Hematopoietic multipotent progenitor cell treated with erythropoietin and hydrocortisone succinate and interleukin-3 and kit ligand, for 17 days (in vitro differentiated cells): ENCODE measurements at places on chromosomes 6 and 20.

- DNase-seq: no peak
Measured at GRCh38 chr20:44188752-44189151, 1.8 kb upstream of the JPH2 start.

DNA sequence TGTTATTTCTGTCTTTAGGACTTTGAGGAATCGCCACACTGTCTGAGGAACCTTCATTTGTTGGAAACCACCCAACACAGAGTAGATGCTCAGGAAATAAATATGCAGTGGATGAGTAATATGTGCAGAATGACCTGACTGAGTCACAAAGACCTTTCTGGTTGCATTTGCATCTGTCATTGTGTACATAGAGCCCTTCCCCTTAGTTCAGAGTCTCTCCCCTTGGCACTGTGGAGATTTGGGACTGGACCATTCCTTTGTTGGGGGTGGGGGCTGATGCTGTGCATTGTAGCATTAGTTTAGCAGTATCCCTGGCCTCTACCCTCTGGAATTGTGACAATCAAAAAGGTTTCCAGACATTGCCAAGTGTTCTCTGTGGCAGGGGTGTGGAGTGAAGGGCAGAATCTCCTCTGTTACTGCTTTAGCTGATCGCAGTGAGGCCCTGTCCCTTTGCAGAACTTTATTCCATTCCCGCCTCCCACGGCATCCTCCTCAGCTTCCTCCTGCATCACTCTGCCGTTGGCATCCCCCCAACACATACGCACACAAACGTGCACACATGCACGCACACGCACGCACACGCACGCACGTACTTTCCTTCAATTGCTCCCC is 64.5 kb downstream of the EYA2 start:
- DNase-seq: no peak

- no peak for DNase-seq
Measured at GRCh38 chr6:99495466-99495865, 19.8 kb downstream of the USP45 start.

DNA sequence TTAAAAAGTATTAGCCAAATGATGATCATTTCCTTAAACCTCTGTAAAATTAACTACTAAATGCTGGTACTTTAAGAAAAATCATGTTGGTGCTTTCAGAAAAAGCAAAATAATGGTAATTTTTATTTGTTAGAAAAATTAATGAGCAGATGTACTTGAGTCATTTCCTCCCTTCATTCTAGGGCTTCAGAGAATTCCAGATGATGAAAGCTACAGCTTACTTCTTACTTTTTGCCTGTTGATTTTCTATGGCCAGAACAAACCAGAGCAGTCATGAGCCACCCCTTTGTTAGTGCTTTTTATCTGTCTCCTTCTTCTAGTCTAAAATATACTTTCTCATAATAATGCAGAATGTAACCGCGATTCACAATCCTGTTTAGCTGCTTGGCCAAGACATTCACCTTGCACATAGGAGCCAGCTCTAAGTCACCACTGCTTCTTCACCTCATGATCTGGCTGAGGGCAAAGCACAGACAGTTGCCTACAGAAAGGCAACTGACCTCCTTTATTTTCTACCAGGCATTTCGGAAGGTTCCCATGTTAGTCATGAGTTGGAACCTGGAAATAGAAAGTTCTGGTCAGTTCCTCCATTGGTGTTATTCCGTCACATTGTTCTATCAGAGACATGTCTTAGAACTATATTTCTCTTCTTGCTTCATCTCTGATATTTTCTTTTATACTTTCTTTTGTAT is 43.5 kb upstream of the TINAG start:
- no peak for DNase-seq

DNA sequence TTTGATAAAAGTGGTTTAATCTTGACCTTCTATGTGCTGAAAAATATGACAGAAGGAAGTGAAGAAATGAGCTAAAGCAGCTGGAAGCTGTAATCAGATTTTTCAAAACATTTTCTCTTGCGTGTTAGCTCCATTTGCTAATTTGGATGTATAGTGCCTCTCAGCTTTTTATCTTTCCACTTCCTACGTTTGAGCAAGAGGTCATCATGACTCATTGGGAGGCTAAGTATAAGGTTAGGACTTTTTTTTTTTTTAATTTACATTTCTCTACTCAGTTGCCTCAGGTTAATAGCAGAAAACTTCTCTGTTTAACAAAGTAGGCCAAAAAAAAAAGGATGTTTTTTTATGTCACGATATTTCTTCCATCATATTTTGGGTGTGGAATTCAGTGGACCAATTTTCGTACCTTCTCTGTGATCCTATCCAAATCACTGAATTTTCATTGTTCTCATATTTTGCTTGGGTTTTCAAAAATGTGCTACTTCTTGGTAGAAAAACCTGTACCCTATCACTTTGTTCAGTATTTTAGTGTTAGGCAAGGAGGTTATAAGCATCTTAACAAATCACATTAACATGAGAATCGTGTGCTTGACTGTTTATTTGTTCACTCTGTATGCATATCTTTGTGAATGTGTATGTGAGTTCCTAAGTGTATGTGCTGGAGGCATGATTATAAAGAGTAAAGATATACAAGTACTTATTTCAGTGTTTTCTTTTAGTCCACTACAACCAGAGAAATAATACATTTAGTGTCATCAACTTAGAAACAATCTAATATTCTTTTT is 1028.3 kb upstream of the EYS start:
- DNase-seq: no peak

GRCh38 chr20:51411870-51412269 is 130.6 kb downstream of the NFATC2 start:
- peak; percentile 9 for DNase-seq

DNA sequence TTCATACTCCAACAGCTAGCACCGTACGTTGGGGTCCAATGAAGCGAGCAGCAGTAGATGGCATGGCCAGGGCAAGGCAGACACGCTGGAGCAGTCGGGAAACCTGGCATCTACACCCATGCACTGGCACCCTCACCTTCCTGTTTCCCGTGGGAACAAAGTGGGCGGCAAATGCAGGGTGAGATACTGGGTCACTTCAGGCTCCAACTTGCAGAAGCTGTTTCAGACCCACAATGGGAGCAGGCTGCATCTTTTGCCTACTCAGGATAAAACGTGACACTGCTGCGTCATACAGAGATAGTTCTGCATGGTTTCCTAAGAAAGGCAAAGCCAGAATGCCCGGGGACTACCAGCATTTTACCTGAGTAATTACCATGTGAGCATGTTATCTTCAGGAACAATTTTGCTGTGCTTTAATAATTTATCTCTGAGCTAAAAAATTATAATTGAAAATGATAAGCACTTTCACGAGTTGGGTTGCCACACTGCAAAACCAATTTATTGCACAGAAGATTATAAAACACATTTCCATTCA is 10.9 kb upstream of the CD93 start:
- DNase-seq: no peak

DNA sequence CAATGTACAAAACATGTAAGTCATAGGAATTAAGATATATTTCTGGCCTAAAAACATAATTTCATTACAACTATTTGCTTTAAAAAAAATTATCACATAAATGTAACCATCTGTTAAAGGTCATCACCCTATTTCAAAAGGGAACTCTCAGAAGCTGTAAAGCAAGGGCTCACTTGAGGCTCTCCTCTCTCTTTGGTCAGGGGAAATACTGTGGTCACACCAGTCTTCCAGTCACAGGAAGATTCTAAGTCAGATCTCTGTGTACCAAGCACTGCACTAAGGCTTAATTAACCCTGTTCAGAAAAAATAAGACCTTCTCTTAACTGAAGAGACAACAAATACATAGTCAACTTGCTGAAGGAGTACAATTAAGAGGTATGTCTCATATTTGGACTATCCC is 75.6 kb downstream of the MMS22L start:
- no peak for DNase-seq

GRCh38 chr6:132933090-132933489 is 118.7 kb downstream of the RPS12 start:
- no peak for DNase-seq

- DNase-seq: no peak
Measured at GRCh38 chr20:17889226-17889625, 79.4 kb downstream of the SNX5 start.

DNA sequence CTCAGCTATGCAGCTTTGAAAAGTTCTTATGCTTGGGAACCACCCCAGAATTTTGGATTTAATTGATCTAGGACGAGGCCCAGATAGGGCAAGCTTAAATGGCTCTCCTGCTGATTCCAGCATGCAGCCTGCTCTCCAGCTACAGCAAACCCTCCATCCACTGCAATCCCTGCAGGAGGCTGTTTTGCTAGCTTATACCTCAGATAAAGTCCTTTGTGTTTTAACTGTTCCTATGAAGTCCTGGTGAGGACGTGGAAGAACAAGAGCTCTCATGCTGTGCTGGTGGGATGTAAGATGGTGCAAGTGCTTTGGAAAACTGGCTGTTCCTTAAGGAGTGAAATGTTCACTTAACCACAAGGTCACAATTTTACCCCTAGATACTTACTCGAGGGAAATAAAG is 25.5 kb upstream of the NXT1 start:
- DNase-seq: no peak

- DNase-seq: no peak
Measured at GRCh38 chr20:2206957-2207769, 88.6 kb upstream of the TGM3 start.

DNA sequence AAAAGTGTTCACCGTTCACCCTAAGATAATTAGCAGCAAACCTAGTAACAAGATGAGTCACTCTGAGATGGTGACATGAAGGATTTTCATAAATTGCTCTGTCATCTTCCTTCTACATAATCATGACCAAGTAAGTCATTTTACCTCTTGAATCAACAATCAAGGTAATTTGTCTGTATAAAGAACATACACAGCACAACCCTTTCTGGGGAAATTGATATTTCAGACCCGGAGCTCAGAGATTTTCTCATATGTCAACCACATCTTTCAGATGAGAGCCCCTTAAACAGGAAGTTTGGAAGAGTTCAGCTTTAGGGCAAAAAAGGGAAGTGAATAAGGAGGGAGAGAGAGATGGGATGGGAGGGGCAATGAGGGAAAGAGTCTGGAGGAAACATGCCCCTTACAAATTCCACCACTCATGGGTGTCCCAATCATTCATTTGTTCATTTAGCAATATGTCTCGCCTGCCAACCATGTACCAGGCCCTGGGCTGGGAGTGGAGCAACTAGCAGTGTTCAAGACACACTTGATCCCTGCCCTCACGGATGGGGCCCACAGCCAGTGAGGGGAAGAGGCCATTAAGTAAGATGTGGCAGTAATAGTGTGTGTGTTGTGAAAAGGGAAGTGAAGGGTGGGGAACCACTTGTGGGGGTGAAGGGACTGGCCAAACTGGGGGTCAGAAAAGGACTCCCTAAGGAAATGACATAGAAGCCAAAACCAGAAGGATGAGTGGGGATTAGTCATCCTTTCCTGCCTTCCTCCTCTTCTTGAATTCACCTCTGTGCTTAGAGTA is 190.9 kb downstream of the MAFB start:
- no peak for DNase-seq

DNA sequence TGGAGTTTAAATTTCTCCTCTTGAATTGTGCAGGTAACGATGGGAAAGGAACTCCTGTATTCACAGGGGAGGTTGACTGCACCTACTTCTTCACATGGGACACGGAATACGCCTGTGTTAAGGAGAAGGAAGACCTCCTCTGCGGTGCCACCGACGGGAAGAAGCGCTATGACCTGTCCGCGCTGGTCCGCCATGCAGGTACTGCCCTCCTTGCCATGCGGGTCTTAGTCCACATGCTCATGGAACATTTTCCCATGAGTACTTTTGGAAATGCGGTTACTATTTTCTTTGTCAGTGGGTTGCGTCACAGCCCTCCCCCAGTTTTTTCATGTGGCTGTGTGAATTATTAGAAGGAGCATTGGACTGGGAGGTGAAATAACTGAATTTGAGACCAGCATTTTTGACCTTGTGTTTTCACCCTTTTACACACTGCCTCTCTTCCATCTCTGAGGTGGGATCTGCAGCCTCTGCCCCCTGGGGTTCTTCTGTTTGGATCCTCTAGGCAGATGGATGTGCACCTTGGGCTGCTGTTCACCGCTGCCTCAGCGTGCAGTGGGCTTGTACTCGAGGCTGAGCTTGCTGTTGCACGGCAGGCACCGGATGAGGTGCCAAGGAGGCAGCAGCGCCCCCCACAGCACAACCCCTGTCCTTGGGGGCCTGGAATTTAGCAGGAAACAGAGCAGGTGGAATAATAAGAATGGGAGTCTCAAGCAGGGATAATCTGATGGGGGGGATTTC is 71.8 kb downstream of the IGF2R start:
- no peak for DNase-seq

DNA sequence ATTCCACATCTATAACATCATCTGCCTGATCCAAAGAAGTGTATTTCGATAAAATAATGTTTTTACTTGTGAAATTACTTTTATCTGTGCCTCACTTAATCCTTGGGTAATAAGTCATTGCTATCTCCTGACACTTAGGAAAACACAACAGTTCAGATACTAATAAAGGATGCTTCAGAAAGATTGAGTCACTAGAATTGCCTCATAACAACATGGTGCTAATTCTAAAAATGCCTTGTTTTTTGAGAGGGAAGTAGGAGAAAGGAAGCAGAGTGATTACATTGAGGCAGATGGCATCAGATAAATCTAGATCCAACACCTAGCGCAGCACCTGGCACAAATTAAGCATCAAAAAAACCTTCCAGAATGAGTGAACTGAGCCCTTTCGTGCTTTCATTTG is 69.0 kb downstream of the NCOA7 start:
- no peak for DNase-seq

- no peak for DNase-seq
Measured at GRCh38 chr6:167300902-167301777, 10.0 kb downstream of the UNC93A start.

- DNase-seq: no peak
Measured at GRCh38 chr20:61053889-61054288, 198.2 kb upstream of the CDH4 start.

DNA sequence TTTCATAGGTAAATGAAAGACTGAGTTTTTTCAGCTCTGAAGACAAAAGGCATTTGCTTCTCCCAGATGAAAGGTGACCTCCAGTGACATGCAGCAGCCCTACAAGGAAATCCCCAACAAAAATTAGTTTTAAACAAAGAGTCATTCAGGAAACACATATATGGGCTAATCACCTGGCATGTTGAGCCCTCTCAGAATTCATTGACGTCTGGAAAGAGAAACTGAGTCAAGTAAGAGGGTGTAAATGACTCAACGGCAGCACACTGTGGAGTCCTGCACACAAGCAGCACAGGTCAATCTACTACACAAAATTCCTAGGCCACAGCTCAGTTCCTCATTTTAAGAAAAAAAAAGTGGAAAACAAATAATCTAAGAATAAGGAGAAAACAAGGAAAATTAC is 592.3 kb downstream of the EPHA7 start:
- no peak for DNase-seq

DNA sequence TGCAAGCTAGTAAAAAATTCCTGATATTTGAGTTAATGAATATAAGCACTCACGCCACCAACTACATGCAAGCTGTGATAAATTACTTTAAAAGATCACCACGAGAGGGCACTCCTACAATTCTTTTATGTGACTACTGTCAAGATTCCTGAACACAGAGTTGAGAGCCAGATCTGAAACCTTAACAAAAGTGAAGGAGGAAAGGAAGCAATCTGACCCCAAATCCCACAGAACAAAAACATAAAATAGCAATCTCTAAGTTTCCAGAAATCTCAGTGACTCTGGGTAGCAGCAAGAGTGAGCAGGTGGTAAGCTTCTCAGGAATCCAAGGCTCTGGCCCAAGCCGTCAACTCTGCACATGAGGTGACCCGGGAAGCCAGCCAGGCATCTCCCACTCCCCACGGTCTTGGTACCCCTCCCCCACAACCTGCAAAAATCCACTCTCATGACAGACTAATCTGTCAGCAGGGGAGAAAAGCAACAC is 55.1 kb downstream of the STAU1 start:
- peak; percentile 79 for DNase-seq

- no peak for DNase-seq
Measured at GRCh38 chr6:9527679-9528286, 887.1 kb downstream of the TFAP2A start.
